ENCODE measurements at places on chromosomes 6 and 20.

- no peak overlapping the region for H3K27ac ChIP-seq
- no peak for DNase-seq
- H3K27me3 ChIP-seq, result no peaks in the 10 kb centered on the region
- H3K36me3 ChIP-seq, result no peaks in the 10 kb centered on the region
Measured at GRCh38 chr6:45801471-45802289, 214.0 kb downstream of the CLIC5 start.

- H3K27ac ChIP-seq, result peak overlapping the region; percentile 100
- peaks cover 12% of the 10 kb centered on the region for H3K36me3 ChIP-seq
- peaks cover 53% of the 10 kb centered on the region for H3K4me1 ChIP-seq
- DNase-seq, result no peak
- no peaks in the 10 kb centered on the region for H3K27me3 ChIP-seq
- H3K4me3 ChIP-seq, result peak overlapping the region; percentile 94
Measured at GRCh38 chr6:3746119-3746691, 5.3 kb downstream of the PXDC1 start.

GRCh38 chr6:43911354-43912115 is 141.5 kb downstream of the VEGFA start:
- no peaks in the 10 kb centered on the region for H3K27me3 ChIP-seq
- H3K36me3 ChIP-seq, result no peaks in the 10 kb centered on the region
- H3K4me3 ChIP-seq, result no peak overlapping the region
- H3K4me1 ChIP-seq, result no peaks in the 10 kb centered on the region
- no peak for DNase-seq

DNA sequence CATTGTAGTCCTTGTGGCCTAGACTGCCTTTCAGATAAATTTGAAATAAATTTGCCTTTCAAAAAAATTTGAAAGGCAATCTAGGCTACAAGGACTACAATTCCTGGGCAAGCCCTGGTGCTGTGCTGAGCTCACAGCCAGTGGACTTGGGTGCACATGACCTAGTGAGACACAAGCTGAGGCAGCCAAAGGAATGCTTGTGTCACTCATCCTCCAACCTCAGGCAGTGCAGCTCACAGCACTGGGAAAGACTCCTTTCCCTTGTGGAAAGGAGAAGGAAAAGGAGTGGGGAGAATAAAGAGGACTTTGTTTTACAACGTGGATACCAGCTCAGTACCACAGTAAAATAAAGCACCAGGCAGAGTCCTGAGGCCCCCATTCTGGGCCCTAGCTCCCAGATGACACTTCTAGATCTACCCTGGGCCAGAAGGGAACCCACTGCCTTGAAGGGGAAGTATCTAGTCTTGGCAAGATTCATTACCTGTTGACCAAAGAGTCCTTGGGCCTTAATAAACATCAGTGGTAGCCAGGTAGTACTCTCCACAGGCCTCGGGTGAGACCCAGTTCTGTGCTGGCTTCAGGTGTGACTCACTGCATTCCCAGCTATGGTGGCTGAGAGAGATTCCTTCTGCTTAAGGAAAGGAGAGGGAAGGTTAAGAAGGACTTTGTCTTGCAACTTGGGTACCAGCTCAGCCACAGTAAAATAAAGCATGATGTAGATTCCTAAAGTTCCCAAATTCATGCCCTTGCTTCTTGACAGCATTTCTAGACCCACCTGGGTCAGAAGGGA is 659.7 kb upstream of the FLRT3 start:
- no peak for DNase-seq
- no peak overlapping the region for H3K27ac ChIP-seq
- H3K36me3 ChIP-seq, result no peaks in the 10 kb centered on the region
- no peaks in the 10 kb centered on the region for H3K27me3 ChIP-seq

- no peaks in the 10 kb centered on the region for H3K27me3 ChIP-seq
- H3K4me3 ChIP-seq, result no peak overlapping the region
- no peaks in the 10 kb centered on the region for H3K4me1 ChIP-seq
- no peak for DNase-seq
- no peaks in the 10 kb centered on the region for H3K36me3 ChIP-seq
Measured at GRCh38 chr6:1029141-1029540, 282.8 kb upstream of the FOXQ1 start.

DNA sequence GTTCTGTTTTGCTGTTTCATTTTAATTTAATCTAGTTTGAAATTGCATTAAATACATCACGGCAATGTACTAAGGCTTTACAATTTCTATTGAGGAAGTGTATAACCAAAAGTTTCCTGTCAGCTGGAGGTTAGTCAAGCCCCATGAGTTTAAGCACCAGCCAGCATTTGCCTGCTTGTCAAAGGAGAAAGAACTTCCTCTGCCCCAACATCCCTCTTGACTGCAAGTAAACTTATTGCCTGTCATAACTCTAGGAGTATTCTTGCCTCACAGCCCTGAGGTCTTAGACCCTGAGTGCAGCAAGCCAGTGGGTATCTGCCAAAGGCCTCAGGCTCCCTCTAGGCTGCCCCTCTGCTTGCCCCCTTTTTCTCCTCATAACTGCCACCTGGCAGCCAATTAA is 106.7 kb upstream of the INSM1 start:
- H3K4me1 ChIP-seq, result no peaks in the 10 kb centered on the region
- no peaks in the 10 kb centered on the region for H3K27me3 ChIP-seq
- no peaks in the 10 kb centered on the region for H3K36me3 ChIP-seq

- H3K4me1 ChIP-seq, result peaks cover 35% of the 10 kb centered on the region
- H3K4me3 ChIP-seq, result no peak overlapping the region
- no peak for DNase-seq
- H3K27me3 ChIP-seq, result no peaks in the 10 kb centered on the region
- no peak overlapping the region for H3K27ac ChIP-seq
Measured at GRCh38 chr6:39979461-39980328, 45.4 kb upstream of the MOCS1 start.

- no peaks in the 10 kb centered on the region for H3K27me3 ChIP-seq
- H3K27ac ChIP-seq, result no peak overlapping the region
- no peaks in the 10 kb centered on the region for H3K4me1 ChIP-seq
Measured at GRCh38 chr20:47150403-47151152, 205.9 kb downstream of the ZMYND8 start.

GRCh38 chr6:169905041-169905807 is 153.8 kb downstream of the ERMARD start:
- no peaks in the 10 kb centered on the region for H3K4me1 ChIP-seq
- DNase-seq, result no peak
- no peaks in the 10 kb centered on the region for H3K36me3 ChIP-seq
- H3K27ac ChIP-seq, result no peak overlapping the region
- H3K4me3 ChIP-seq, result no peak overlapping the region

DNA sequence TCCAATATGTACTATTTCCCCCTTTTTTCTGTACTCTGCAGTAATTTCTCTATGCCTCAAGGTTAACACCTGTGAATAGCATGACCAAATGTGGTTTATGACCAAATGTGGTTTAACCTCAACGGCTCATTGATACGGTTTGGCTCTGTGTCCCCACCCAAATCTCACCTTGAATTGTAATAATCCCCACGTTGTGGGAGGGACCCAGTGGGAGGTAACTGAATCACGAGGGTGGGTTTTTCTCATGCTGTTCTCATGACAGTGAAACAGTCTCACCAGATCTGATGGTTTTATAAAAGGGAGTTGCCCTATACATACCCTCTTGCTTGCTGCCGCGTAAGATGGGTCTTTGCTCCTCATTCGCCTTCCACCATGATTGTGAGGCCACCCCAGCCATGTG is 18.7 kb downstream of the DEK start:
- H3K27me3 ChIP-seq, result no peaks in the 10 kb centered on the region
- no peak for DNase-seq
- H3K4me3 ChIP-seq, result no peak overlapping the region
- H3K4me1 ChIP-seq, result no peaks in the 10 kb centered on the region
- H3K36me3 ChIP-seq, result peaks cover 5% of the 10 kb centered on the region

DNA sequence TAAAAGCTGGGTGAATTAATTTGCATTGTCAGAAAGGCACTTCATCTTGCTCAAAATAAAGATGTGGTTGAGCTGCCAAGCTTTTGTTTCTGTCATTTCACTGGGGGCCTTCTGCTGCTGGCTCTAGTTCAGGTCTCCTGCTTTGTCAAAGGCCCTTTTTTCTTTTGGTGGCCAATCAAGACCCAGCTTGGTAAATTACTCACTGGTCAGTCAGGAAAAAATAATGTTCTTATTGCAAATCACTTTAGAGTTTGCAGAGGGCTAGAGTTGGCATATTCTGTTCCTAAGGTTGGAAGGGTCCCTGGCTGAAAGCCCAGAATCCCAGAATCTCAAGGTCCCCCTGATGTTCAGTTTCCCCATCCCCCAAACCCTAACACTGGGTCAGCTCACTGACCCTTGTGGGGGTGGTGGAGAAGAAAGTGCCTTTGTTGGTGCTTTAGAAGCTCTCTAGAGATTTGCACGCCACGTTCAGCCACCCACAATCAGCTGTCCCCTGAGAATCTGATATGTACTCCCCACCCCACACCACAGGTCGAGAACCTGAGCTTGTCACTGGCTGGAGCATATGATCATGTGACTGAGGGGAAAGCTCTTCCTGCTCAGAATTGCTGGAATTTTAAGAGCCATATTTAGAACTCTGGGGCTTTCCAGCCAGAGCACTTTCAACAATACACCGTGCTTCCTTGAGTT is 21.7 kb upstream of the BNIP5 start:
- H3K27me3 ChIP-seq, result no peaks in the 10 kb centered on the region
- peaks cover 39% of the 10 kb centered on the region for H3K4me1 ChIP-seq
- peak overlapping the region; percentile 75 for H3K27ac ChIP-seq
- no peak overlapping the region for H3K4me3 ChIP-seq
- DNase-seq, result no peak

GRCh38 chr20:53883098-53883911 is 187.1 kb downstream of the BCAS1 start:
- no peak overlapping the region for H3K4me3 ChIP-seq
- H3K27ac ChIP-seq, result no peak overlapping the region
- no peaks in the 10 kb centered on the region for H3K36me3 ChIP-seq
- DNase-seq, result no peak
- no peaks in the 10 kb centered on the region for H3K27me3 ChIP-seq

GRCh38 chr6:40520084-40520483 is 67.1 kb downstream of the LRFN2 start:
- H3K4me1 ChIP-seq, result no peaks in the 10 kb centered on the region
- no peaks in the 10 kb centered on the region for H3K36me3 ChIP-seq
- H3K4me3 ChIP-seq, result no peak overlapping the region
- no peaks in the 10 kb centered on the region for H3K27me3 ChIP-seq
- no peak overlapping the region for H3K27ac ChIP-seq
- no peak for DNase-seq

DNA sequence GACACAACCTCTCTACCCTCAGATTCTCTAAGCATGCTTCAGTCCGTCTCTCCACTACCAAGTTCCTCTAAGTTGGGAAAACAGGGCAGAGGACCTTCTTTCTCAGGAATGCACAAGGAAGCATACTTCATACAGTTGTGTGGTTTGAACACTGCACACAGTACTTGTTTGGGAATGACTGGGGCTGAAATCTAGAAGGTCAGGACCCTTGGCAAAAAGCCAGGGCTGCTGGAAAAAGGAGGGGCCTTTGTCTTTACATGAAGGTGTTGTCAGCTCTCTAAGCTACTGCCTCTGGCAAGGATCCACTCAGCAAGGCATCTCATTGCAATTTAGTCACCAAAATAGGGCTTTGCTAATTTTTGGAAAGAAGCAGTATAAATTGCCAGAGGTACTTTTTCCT is 20.7 kb upstream of the HEY2 start:
- no peak overlapping the region for H3K4me3 ChIP-seq
- H3K36me3 ChIP-seq, result no peaks in the 10 kb centered on the region

GRCh38 chr6:79687759-79688158 is 56.6 kb downstream of the SH3BGRL2 start:
- no peaks in the 10 kb centered on the region for H3K27me3 ChIP-seq
- no peak for DNase-seq
- no peaks in the 10 kb centered on the region for H3K4me1 ChIP-seq

DNA sequence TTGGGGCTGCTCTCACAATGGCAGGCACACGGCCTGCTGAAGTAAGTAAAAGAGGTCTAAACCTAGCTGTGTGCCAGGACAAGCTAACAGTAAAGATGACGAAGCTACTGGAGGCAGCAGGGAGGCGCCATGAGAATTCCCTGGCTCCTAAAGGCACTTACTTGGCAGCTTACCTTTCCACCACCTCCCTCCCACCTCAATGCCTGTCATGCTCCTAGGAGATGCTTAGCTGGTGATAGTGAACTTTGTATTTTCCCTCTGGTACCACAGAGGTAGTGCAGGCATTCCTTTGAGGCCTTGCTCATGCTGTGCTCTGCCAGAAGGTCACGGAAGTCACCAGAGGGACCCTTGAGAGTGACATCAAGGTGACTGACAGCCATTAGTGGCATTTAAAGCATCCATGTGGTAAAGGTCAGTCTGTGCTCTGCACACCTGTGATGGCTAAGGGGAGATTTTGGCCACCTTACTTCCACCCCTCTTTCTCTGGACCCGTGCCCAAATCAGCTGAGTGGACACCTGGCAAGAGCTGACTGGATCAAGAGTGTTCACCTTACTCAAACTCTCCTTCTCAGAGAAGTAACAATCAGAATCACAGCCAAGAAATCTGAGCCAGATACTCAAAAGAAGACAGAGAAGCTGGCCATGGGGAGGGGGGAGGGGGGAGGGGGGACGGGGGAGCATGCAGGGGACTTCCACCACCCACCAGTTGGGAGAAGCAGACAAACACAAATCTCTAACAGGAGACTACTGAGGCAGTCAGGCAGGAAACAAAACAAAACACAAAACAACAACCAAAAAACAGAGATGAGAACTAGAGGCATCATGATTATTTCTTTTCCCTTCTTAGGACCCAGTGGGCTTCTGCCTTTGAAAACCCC is 2.9 kb downstream of the FKBP1A start:
- no peak for DNase-seq
- peak overlapping the region; percentile 90 for H3K4me3 ChIP-seq
- peaks cover 34% of the 10 kb centered on the region for H3K4me1 ChIP-seq
- H3K27me3 ChIP-seq, result no peaks in the 10 kb centered on the region
- H3K27ac ChIP-seq, result peak overlapping the region; percentile 87
- no peaks in the 10 kb centered on the region for H3K36me3 ChIP-seq

DNA sequence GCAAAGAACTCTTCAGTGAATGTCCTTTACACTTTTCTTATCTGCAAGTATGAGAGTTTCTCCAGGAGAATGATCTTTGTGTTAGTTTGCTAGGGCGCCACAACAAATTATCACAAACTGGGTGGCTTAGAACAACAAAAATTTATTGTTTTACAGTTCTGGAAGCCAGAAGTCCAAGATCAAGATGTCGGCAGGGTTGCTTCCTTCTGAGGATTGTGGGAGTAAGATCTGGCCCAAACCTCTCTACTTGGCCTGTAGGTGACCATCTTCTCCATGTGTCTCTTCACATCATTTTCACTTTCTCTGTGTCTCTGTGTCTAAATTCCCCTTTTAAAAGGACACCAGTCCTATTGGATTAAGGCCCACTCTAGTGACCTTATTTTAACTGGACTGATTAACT is 103.0 kb downstream of the ADTRP start:
- no peak overlapping the region for H3K4me3 ChIP-seq
- no peaks in the 10 kb centered on the region for H3K4me1 ChIP-seq
- H3K36me3 ChIP-seq, result no peaks in the 10 kb centered on the region
- H3K27ac ChIP-seq, result no peak overlapping the region
- H3K27me3 ChIP-seq, result no peaks in the 10 kb centered on the region
- DNase-seq, result no peak

DNA sequence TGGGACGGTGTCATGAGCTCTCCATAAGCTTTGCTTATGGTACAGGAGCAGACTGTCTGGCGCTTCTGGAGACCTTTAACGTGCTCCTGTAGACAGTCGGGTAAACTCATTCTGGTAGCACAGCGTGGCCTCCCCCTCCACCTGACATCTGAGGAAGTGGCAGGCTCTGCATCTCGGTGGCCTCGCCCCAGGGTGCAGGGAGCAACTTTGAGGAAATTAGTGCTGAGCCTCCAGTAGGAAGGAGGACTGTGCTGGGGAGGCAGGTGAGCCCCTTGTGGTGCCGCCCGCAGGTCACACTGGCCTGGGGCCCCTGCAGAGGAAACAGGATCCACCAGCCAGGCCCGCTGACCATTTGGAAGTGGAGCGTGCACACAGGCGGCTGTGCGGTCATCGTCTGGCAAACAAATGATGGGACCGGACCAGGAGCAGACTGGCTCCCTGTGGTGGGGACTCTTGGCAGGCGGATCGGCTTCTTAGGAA is 57.9 kb downstream of the SYNJ2 start:
- no peak for DNase-seq
- no peaks in the 10 kb centered on the region for H3K27me3 ChIP-seq
- H3K36me3 ChIP-seq, result no peaks in the 10 kb centered on the region
- H3K4me3 ChIP-seq, result peak overlapping the region; percentile 10

Data from thoracic aorta (tissue), 2 donors.